Dorsolateral prefrontal cortex (tissue), 122 donors: ENCODE measurements at places on chromosomes 7 and 10. TPM values are rescaled to one million over a fixed set of nuclear protein-coding genes. Genes with fewer than 3 reads are reported as not detected.

DNA sequence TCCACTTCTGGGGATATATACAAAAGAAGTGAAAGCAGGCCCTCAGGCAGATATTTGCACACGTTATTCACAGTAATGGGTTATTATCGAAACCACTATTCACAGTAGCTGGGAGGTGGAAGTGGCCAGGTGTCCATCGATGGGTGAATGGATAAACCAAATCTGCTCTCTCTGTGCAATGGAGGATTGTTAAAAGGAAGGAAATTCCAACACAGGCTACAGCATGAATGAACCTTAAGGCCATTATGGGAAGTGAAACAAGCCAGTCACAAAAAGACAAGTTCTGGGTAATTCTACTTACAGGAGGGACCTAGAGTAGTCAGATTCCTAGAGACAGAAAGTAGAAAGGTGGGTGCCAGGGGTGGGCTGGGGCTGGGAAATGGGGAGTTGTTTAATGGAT is 48.5 kb upstream of the BHLHA15 start:
- DNase-seq = no peak

- DNase-seq = no peak
Observed at GRCh38 chr10:122558452-122558851, 2.1 kb upstream of the DMBT1 start.

- DNase-seq = no peak
Observed at GRCh38 chr10:31207636-31208035, 111.4 kb upstream of the ZEB1 start.

- no peak for DNase-seq
Observed at GRCh38 chr7:2644220-2644561, 12.4 kb downstream of the TTYH3 start.

- DNase-seq = no peak
Observed at GRCh38 chr7:2861509-2861908, 17.4 kb upstream of the GNA12 start.

- no peak for DNase-seq
Observed at GRCh38 chr10:77527839-77528238, 109.8 kb downstream of the KCNMA1 start.

GRCh38 chr7:165661-166337 is 26.6 kb upstream of the FAM20C start:
- DNase-seq = no peak

DNA sequence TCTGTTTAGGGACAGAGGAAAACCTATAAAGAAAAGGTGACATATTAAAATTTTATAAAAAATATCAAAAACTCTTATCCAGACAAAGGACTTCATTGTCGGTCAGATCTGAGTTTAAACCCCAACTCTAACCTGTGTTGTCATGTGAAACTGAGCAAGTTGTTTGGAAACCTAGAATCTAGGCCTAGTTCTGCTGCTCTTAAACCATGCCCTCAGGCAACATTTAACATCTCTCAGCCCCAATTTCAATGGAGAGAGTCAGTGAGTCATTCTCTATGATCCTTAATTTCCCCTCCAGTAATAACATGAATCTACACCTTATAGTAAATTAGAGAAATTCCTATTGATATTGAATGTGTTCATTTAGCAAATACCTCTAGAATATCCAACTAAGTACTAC is 192.3 kb downstream of the IMMP2L start:
- no peak for DNase-seq

- no peak for DNase-seq
Observed at GRCh38 chr7:27998382-27998781, 182.2 kb downstream of the JAZF1 start.

GRCh38 chr10:43943119-43943817 is 294.6 kb upstream of the ZNF32 start:
- DNase-seq = no peak

- no peak for DNase-seq
Observed at GRCh38 chr7:30214651-30215137, 69.7 kb upstream of the ZNRF2 start.

Gene NEURL1
- 90.1 TPM for total RNA-seq

Gene MICALL2
- 67.1 TPM for total RNA-seq

Gene EPO
- total RNA-seq = not detected

Gene SPDYE5
- total RNA-seq = not detected

Gene FOXI2
- not detected for total RNA-seq

Gene PRLHR
- total RNA-seq = 2.2 TPM

Gene GPC2
- 3.9 TPM for total RNA-seq

Gene ASAH2B
- total RNA-seq = 6.6 TPM
